Stimulated activated CD4-positive, alpha-beta T cell treated with anti-CD3 and anti-CD28 coated beads, Interleukin-1b, Interleukin-23, amount 100 ng/mL, for 1 hour (primary cell): ENCODE measurements at places on chromosomes 11 and 22.

GRCh38 chr11:13135385-13136271, 126.5 kb downstream of the RASSF10 start:
- DNase-seq = no peak

- no peak for DNase-seq
Observed at GRCh38 chr11:110565357-110566336, 135.9 kb downstream of the FDX1 start.

DNA sequence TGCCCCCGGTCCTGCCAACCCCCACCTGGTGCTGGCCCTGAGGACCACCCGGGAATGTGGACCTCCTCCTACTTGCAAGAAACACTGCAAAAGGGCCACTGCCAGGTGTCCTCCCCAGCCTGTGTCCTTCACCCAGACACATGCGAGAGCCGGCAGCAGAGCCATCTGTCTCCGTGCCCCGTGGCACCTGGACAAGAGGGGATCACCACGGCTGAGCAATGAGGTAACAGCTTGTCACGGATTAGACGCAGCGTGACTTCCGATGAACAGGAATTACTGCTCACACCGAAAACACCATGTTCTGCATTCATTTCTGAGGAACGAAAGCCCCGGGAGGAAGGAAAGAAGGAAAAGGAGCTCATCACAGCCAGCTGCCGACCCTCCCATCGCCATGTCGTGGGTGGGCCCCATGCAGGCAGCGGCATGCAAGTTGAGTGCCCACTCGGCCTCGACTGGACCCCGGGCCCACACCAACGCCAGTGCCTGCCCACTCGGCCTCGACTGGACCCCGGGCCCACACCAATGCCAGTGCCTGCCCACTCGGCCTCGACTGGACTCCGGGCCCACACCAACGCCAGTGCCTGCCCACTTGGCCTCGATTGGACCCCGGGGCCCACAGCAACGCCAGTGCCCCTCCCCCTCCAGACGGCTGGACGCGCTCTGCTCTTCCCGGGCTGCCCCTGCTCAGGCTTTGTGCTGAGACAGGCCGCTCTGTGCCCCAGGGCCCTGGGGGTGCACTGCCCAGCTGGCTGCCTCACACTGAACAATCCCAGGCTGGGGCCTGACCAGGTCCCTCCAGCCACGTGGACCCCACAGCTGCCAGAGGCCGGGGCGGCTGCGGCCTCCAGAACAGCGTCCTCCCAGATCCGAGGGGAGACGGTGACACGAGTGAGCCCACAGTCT, 22.0 kb downstream of the CHID1 start:
- no peak for DNase-seq

- no peak for DNase-seq
Observed at GRCh38 chr22:26385164-26385563, 43.9 kb upstream of the ASPHD2 start.

- DNase-seq = no peak
Observed at GRCh38 chr11:113021111-113021510, 59.9 kb downstream of the NCAM1 start.
